Glutamatergic neuron (in vitro differentiated cells): ENCODE measurements at places on chromosomes 16 and 17.

GRCh38 chr17:78294356-78294755 is 62.9 kb downstream of the TMEM235 start:
- DNase-seq, result no peak

DNA sequence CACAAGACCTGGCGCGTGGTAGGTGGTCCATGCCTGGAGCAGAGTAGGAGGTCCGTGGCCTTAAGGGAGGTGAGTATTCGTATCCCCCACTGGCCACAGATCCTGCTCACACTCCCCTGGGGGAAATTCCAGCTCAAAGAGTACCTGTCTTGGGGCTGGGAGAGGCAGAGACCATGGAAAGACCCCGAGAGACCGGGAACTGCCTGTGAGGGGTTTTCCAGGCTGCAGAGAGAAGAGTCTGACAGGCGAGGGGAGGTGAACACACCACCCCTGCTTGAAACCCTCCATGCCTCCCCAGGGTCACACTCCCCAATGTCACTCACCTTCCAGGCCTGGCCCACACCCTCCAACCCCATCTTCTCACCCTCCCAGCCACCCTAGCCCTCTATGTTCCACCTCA is 12.6 kb upstream of the SNN start:
- no peak for DNase-seq

DNA sequence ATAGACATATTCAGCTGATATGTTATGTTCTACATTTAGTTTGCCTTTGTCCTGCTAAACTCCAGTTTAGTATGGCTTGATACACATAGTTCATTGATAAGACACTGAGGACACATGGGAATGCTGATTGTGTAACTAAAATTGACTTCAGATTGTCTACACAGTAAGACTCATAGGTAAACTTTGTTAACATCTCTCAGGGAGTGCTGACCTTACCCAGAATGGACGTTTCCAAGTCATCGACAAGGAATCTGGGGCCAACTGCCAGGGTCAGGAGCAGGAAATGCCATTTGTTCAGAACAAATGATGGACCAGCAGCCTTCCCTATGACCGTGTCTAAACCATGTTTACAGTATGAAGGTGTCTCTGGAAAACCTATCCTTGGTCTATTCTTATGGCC is 58.7 kb downstream of the DYNLRB2 start:
- DNase-seq, result no peak

DNA sequence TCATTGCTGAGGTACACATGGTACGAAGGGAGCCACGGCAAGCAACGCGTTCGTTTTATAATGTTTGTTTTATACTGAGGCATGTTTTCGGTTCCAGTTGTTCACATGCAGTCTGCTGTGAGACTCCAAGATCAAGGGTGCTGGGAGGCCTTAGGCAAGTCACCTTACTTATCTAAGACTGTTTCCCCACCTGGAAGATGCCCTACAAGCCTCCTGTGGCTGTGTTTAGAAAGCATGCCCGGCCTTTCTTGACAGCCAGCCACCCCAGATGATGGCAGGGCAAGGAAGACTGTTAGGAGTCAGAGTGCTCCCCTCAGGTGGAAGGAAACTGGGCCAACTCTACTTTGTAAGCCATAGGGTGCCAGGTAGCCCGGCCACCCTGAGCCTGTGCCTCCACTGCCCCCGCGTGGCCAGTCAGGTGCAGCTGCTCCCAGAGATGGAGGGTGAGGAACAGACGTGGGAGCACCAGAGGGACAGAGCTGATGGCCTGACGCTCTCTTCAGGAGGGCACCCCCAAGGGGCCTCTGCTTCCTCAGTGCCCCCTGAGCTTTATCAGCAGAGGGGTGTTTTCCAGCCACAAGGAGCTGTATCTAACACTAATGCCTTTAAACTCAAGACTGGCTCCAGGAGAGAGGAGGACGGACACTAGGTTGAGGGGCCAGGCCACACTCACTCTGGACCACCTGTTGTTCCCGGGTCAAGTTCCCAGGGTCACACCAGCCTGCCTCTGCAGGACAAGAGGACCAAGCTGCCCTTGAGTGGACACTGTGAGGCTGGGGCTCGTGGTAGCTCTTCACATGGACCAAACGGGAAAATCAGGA is 5.4 kb downstream of the NAT9 start:
- DNase-seq, result peak; percentile 69

GRCh38 chr17:44059101-44059892 is 7.2 kb downstream of the LSM12 start:
- no peak for DNase-seq

- no peak for DNase-seq
Measured at GRCh38 chr17:62126292-62126691, 61.2 kb upstream of the MED13 start.

DNA sequence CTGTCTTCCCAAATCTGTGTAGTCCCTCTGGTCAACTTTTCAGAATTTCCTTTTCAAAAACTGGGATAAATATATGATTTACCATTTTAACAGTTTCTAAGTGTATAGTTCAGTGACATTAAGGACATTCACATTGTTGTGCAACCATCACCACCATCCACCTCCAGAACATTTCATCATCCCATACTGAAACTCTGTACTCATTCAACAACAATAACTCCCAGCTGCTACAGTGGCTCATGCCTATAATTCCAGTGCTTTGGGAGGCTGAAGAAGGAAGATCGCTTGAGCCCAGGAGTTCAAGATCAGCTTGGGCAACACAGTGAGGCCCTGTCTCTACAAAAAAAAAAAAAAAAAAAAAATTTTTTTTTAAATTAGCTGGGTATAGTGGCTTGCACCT is 131.0 kb downstream of the AATF start:
- DNase-seq, result no peak

DNA sequence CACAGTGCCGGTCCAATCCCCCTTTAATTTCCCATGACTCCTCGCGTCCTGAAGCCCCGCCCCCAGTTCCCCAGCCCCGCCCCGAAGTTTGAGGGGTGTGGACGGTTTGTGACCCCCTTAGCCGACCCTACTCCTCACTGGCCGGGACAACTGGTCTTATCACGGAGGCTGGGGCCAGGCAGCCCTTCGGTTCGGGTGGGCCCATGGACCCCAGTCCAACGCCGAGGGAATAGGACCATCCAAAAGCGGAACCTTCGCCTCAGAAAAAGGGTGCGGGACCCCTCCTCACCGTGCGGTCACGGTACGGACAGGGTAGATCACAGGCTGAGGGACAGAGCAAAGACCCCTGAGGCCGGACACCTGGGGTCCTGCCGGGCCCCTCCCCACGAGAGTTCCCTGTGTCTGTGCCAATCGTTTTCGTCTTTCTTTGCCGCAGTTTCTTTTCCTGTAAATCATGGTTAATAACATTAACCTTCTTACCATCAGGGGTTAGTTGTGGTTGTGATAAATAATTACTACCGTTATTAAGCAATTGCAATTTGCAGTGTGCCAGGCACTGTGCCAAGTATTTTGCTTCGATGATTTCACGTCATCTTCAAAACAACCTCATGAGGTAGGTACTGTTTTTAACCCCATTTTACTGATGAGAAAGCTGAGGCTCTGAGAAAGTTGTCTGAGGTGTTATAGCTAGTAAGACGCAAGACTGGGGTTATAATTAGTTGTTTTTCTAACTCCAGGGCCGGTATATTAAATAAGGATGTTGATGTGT is 543 bp downstream of the TMUB2 start:
- no peak for DNase-seq

GRCh38 chr16:49961089-49961488 is 63.9 kb upstream of the CNEP1R1 start:
- DNase-seq, result no peak

GRCh38 chr17:82808921-82809905 is 30.6 kb downstream of the ZNF750 start:
- DNase-seq, result no peak

- no peak for DNase-seq
Measured at GRCh38 chr16:967546-968295, 3.1 kb downstream of the LMF1 start.

DNA sequence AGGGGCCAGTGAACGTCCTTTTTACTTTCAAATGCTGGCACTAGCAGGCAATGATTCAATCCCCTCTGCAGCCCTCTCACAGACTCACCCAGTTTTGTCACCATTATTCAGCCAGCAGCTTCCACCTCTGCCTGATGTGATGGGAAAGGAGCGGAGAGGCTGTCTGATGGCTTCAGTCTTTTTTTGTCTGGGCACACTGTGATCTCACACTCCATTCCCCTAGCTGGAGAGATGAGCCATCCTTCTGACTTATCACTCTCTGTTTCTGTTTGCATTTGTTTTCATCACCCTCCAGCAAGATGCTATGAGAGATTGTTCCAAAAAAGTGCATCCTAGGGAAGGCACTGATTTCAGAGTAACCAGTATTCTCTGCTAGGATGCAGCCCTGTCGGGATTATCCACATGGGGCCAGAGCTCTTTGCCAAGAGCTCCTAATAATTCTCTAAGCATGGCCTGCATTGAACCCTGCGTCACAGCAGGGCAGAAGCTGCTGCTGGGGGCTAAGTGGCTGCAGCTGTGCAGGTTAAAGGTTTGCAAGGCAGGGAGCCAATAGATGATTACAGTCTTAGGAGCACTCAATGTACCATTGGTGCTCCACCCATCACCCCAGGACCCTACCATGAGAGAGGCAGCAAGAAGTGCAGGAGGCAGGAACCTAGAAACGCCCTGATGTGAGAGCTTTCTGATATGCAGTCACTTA is 236.1 kb upstream of the C16orf82 start:
- no peak for DNase-seq

DNA sequence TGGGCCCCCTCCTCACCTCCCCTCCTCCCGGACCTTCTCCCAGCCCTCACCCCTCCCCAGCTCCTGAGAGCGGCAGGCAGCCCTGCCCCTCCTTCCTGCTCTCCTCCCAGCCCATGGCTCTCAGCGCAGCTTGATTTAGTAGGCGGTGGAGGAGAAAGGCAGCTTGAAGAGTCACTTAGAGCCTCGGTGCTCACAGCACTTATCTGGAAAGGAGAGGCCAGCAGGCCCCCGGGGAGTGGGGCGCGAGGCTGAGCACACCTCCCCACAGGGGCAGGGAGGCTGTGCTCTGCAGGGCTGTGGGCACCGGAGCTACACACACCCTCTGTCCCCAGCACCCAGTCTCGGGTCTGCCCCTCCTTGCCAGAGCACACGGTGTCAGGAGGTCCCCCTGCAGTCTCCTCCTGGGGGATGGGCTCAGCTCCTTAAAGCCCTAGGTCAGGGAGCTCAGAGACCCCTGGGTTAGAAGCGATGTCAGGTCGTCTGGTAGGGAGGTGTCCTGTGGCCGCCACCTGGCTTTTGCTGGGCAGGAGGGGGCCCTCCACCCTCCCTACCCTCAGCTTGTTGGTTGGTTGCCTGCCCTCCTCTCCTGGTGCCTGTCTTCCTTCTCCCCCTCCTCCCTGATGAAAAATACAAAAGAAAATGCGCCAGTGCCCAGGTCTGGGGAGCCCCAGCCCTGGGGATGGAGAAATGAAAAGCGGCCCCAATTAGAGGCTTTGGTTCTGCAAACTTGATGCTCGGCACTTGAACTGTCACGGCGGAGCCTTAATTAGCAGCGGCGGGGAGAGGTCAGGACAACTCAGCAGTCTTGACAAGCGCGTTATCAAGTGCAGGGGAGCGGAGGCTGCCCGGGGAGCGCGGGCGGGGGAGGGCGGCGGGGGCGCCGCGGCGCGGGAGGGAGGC is 151.1 kb upstream of the GSE1 start:
- DNase-seq, result peak; percentile 86

DNA sequence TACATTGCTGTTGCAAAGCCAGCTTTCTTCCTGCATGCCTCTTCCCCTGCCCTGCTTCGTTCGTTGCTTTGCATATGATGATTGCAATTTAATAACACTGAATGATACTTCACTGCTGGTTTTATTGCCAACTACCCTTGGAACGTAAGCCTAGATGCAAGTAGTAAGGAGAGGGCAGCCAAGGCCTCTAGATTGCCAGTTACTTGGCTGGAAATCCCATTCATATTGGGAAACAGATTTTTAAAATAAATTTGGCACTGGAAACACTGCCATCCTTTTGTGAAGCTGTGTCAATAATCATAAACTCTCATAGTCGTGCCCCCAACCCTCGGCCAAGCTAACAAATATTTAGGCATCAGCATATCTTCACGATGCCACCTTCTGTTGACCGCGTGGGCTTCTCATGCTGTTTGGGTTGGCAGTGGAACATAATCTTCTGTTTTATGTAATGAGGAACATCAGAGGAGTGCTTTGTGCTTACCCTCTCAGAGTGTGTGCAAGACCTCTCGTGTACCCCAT is 86.5 kb downstream of the MAP2K6 start:
- DNase-seq, result no peak

GRCh38 chr16:22123146-22123545 is 30.8 kb downstream of the VWA3A start:
- DNase-seq, result no peak

DNA sequence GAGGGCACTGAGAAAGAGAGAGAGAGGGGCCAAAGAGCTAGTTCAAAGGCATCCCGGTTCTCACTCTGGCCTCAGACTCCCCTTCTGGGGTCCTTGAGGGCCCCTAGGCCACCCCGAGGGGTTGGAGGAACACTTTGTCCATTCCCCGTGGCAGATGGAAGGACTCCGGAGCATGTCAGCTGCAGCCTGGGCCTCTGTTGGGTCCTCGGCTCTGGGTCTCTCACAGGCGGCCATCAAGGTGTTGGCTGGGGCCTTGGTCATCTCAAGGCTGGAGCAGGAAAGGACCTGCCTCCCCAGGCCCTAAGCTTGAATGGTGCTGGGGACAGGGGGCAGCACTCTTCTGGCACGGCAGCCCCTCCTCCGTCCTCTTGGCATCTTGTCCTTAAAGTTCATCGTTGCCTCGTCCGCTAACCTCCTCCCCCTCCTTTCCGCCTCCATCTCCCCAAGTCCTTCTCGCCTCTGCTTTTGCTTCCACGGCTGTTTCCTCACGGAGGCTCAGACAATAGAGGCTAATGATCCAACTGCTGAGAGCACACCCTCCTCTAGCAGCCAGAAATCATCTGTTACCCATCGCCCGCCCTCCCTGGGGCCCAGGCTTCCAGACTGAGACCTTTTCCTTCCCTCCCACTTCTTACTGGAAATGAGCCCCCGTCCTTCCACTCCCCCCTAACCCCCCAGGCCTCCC is 23.3 kb downstream of the CCR7 start:
- no peak for DNase-seq

DNA sequence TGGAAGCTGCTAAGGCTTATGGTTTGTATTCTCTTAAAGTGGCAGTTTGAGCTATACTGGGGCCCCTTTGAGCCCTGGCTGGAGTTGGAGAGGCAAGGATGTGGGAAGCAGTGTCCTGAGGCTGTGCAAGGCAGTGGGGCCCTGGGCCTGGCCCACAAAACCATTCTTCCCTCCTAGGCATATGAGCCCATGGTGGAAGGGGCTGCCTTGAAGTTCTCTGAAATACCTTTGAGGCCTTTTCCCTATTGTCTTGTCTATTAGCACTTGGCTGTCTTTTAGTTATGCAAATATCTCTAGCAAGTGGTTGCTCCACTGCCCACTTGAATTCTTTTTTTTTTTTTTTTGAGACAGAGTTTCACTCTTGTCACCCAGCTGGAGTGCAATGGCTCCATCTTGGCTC is 119.2 kb downstream of the PCTP start:
- DNase-seq, result no peak

- DNase-seq, result no peak
Measured at GRCh38 chr16:27640277-27640600, 90.3 kb downstream of the KATNIP start.

DNA sequence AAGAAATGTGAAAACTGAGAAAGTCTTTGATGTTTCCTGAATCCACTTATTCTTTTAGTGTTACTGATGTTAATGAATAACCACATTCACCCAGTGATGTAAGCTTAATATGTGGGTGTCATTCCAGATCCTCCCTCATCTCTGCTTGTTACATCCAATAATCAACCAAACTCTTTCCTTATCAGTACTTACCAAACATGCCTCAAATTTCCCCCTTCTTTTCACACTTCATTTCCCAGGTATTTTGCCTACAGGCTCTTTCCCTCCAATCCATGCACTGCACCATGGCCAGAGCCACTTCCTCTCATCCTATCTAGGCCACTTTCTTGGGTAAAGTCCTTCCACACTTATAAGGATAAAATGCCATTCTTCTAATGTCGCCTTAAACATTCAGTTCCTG is 451.5 kb downstream of the NPIPA7 start:
- DNase-seq, result no peak
